ENCODE measurements at places on chromosomes 11 and 22. TPM values are rescaled to one million over a fixed set of nuclear protein-coding genes. Genes with fewer than 3 reads are reported as not detected.

DNA sequence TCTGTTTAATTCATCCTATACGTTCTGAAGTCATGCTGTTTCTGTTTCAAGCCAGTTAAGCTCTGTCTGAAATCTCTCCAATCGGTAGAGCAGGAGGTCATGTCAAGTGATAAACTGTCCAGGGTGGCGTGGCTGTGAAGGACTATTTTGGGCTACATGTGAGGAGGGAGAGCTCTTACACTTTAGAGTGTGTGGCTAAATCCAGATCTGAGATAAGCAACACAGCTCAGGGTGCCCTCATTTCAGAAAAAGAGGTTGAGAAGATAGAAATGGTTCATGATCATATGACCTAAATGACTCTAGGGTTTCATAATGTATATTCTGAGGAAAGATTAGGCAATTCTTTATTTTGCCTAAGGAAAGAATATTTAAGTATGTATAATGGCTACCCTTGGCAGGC is 8.4 kb downstream of the BLID start:
- no peak for DNase-seq
- H3K4me1 ChIP-seq: no peaks in the 10 kb centered on the region
- no peaks in the 10 kb centered on the region for H3K27me3 ChIP-seq

GRCh38 chr22:19862619-19863246 is 8.1 kb upstream of the GNB1L start:
- H3K4me3 ChIP-seq: no peak overlapping the region
- no peak for DNase-seq
- no peak overlapping the region for H3K27ac ChIP-seq
- no peaks in the 10 kb centered on the region for H3K27me3 ChIP-seq

- no peak overlapping the region for H3K4me3 ChIP-seq
- peaks cover 29% of the 10 kb centered on the region for H3K4me1 ChIP-seq
- H3K27me3 ChIP-seq: no peaks in the 10 kb centered on the region
- H3K36me3 ChIP-seq: no peaks in the 10 kb centered on the region
Observed at GRCh38 chr11:12215181-12215593, 104.8 kb downstream of the MICAL2 start.

- H3K36me3 ChIP-seq: no peaks in the 10 kb centered on the region
- no peak overlapping the region for H3K4me3 ChIP-seq
- no peaks in the 10 kb centered on the region for H3K4me1 ChIP-seq
- no peaks in the 10 kb centered on the region for H3K27me3 ChIP-seq
- no peak for DNase-seq
Observed at GRCh38 chr11:105713106-105713505, 103.2 kb downstream of the GRIA4 start.

NCAM1 gene
- total RNA-seq: 120 TPM

DNA sequence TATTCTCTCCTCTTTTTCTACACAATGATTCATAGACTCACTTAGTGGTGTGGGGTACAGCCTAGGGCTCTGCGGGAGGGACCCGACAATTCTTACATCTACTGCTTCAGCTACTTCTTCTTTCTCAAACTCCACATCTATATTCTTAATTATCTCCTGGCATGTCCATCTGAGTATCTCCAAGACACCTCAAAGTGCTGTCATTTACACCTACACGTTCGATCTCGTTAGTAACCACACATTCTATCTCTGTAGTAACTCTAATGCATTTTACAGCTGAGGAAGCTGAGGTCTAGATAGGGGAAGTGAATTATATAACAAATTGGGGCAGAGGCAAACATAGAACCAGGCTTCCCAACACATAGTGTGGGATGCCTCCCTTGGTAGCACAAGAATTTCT is 27.7 kb upstream of the RRM1 start:
- H3K27me3 ChIP-seq: no peaks in the 10 kb centered on the region
- H3K4me3 ChIP-seq: no peak overlapping the region
- no peak for DNase-seq
- no peak overlapping the region for H3K27ac ChIP-seq
- H3K4me1 ChIP-seq: peaks cover 4% of the 10 kb centered on the region
- no peaks in the 10 kb centered on the region for H3K36me3 ChIP-seq

DNA sequence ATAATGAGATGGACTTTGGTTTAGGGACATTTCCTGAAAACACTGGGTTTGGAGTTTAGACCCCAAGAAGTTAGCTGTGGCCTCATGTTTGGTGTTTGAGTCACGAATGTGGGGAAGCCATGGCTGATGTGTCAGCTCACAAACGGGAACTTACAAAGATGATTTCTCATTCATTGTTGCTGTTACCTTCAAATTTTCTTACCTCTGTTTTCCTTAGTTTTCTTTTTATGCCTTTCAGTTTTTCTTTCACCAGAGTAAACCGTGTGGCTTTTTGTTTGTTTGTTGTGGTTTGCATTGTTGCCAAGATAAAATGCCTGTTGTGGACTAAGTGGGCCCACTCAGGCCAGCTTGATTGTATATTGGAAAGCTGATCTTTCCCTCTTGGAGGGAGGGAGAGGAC is 89.1 kb downstream of the SWAP70 start:
- peaks cover 3% of the 10 kb centered on the region for H3K36me3 ChIP-seq
- no peaks in the 10 kb centered on the region for H3K27me3 ChIP-seq
- no peak for DNase-seq
- H3K27ac ChIP-seq: no peak overlapping the region
- no peaks in the 10 kb centered on the region for H3K4me1 ChIP-seq

GRCh38 chr11:34619062-34619516 is 1.8 kb upstream of the EHF start:
- H3K4me1 ChIP-seq: peaks cover 12% of the 10 kb centered on the region
- no peak overlapping the region for H3K27ac ChIP-seq
- H3K36me3 ChIP-seq: no peaks in the 10 kb centered on the region
- H3K27me3 ChIP-seq: no peaks in the 10 kb centered on the region
- no peak for DNase-seq

- no peak overlapping the region for H3K27ac ChIP-seq
- H3K36me3 ChIP-seq: peaks cover 45% of the 10 kb centered on the region
- no peak for DNase-seq
Observed at GRCh38 chr22:41664951-41665350, 23.7 kb downstream of the SNU13 start.

DNA sequence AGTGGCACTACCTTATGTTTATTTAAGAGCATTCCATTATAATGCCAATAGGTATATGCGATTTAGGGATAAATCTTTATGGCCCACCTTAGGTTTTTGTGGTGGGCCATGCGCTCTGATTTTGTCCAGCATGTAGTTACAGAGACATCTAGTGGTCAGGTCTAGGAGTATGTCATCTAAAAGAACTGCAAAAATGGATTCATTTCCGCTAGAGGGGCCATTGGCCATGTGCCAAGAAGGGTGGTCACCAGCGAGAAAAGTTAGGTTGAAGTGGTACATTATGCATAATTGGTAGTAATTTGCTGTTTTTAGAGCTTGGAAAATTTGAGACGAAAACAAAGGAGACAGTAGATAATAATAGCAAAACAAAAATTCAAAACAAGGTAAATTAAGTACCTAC is 27.7 kb downstream of the LRRC4C start:
- H3K27me3 ChIP-seq: no peaks in the 10 kb centered on the region
- H3K36me3 ChIP-seq: no peaks in the 10 kb centered on the region

FAM180B gene
- total RNA-seq: 1.0 TPM

NUDT8 gene
- total RNA-seq: 49.0 TPM

MRGPRE gene
- not detected for total RNA-seq

- no peaks in the 10 kb centered on the region for H3K36me3 ChIP-seq
- no peak overlapping the region for H3K4me3 ChIP-seq
- H3K27ac ChIP-seq: peak overlapping the region; percentile 99
- DNase-seq: peak; percentile 94
- no peaks in the 10 kb centered on the region for H3K27me3 ChIP-seq
Observed at GRCh38 chr22:41410311-41410751, 28.6 kb downstream of the TEF start.

DNA sequence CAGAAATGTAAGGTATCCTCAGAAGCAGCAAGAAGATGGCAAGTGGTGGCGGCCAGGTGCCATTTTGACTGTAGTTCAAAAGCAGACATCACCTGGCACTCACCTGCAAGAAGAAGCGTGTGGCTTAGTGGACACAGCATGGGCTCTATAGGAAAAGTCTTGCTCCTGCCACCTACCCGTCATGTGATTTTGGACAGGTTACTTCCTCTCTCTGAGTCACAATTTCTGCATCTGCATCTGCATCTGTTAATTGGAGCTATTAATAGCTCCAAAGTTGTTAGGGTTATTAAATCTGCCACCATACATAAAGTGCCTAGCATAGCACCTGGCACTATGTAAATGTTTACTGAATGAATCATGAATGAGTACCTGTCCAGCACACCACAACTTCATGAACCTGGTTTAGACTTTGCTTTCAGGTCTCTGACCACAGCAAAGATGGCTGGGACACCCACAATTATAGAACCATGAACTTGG is 16.8 kb downstream of the RAB30 start:
- H3K27ac ChIP-seq: no peak overlapping the region
- no peaks in the 10 kb centered on the region for H3K36me3 ChIP-seq
- peaks cover 10% of the 10 kb centered on the region for H3K4me1 ChIP-seq
- H3K27me3 ChIP-seq: no peaks in the 10 kb centered on the region
- no peak for DNase-seq

- no peak overlapping the region for H3K4me3 ChIP-seq
- H3K27ac ChIP-seq: peak overlapping the region; percentile 95
- H3K27me3 ChIP-seq: no peaks in the 10 kb centered on the region
- H3K4me1 ChIP-seq: peaks cover 50% of the 10 kb centered on the region
Observed at GRCh38 chr11:102449651-102450570, 2.7 kb downstream of the TMEM123 start.

- no peaks in the 10 kb centered on the region for H3K27me3 ChIP-seq
- DNase-seq: no peak
- no peaks in the 10 kb centered on the region for H3K4me1 ChIP-seq
Observed at GRCh38 chr11:90124371-90124770, 10.1 kb upstream of the NAALAD2 start.

RTCB gene
- 64.0 TPM for total RNA-seq

DNA sequence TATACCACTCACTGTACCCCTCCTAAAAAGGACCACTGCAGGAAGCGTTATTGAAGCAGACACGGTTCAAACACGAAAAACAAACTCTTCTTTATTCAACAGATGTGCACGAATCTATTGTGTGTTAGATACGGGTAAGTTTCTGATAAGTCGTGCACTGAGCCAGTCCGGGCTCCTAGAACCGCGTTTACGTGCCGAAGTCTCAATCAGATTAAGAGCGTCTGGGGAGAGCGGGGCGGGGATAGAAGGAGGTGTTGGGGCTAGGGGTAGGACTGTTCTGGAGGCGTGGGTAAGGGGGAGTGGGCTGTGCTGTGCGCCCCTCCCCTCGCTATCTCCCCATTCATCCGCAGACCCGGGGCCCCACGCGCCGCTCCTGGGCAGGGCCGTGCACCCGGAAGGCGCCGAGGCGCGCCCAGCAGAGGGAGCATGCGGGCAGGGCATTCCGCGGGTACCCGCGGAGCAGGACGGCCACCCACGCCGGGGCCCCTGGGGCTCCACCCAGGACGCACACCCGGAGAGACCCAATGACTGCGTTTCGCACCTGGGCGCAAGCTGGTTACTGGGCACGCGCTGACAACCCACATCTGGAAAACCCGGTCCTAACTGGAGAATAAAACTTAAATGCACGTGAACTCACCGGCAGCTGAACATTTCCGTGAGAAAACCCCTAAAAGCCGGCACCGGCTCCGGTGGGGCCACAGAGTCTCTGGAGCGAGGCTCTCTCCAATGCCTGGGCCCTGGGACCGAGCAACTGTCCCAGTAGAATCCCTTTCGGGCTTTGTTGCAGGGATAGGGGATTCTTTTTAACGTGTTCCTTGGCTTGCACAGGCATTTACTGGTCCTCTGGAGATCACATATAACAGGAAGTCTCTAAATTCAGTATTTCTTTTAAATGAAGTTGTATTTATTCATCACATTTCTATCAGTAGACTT is 40.6 kb downstream of the WEE1 start:
- DNase-seq: peak; percentile 88
- H3K4me1 ChIP-seq: peaks cover 24% of the 10 kb centered on the region
- H3K27me3 ChIP-seq: no peaks in the 10 kb centered on the region
- H3K36me3 ChIP-seq: no peaks in the 10 kb centered on the region
- no peak overlapping the region for H3K4me3 ChIP-seq

GDPD4 gene
- total RNA-seq: not detected

- no peak overlapping the region for H3K4me3 ChIP-seq
- no peaks in the 10 kb centered on the region for H3K27me3 ChIP-seq
- DNase-seq: peak; percentile 56
- H3K36me3 ChIP-seq: no peaks in the 10 kb centered on the region
- H3K27ac ChIP-seq: peak overlapping the region; percentile 31
- peaks cover 15% of the 10 kb centered on the region for H3K4me1 ChIP-seq
Observed at GRCh38 chr11:1574238-1574932, 2.3 kb upstream of the DUSP8 start.

CHID1 gene
- total RNA-seq: 144 TPM

DNA sequence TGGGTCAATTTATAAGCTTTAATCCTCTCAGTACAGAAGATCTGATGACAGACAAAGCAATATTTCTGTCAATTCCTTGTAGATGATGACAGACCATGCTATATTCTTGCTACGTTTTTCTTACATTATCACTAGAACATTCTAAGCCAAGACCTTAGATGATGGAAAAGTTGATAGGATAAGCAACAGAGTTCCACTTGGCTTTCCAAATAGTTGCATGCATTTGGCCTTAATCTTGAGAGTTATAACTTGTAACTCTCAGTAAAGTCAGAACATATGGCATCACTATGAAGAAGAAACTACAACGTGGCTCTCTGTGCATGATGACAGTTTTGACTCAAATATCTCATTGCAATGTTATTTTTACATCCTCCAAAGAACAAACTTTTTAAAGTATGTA is 544.3 kb upstream of the LRRC4C start:
- H3K36me3 ChIP-seq: no peaks in the 10 kb centered on the region
- no peaks in the 10 kb centered on the region for H3K4me1 ChIP-seq
- no peak overlapping the region for H3K4me3 ChIP-seq
- H3K27me3 ChIP-seq: no peaks in the 10 kb centered on the region

GRCh38 chr11:119940401-119940976 is 197.4 kb downstream of the TRIM29 start:
- H3K27ac ChIP-seq: no peak overlapping the region
- no peak for DNase-seq
- no peak overlapping the region for H3K4me3 ChIP-seq
- H3K36me3 ChIP-seq: no peaks in the 10 kb centered on the region

DNA sequence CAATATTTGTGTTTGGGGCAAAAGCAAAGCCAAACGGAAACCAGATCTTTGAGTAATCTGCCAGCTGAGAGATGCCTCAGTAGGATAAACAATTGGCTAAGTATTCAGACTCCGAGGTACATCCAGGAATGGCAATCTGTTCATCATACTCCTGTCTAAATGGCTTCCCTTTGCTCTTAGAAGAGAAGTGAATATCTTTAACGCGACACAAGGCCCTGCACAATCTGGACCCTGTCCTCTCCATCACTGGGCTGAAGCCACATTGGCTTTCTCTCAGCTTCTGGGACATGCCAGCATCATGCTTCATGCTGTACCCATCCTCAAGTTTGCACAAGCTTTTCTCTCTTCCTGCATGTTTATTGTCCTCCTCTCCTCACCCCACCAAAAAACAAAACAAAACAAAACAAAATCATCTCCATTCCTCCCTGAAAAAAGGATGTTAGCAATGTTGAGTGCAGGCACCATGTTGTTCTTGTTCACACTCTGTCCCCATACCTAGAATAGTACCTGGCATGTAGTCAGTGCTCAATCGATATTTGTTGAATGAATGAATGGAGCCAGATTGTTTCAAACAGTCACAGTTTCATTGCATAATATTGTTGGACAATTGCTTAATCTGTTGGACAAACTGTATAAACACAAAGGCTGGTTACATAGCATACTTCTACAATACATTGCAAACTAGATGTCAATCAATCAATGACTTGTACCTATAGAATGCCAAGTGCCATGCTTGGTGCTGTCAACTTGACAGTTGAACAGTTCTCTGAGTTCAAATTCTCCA is 38.2 kb upstream of the SESN3 start:
- H3K27me3 ChIP-seq: no peaks in the 10 kb centered on the region
- H3K36me3 ChIP-seq: no peaks in the 10 kb centered on the region
- no peak for DNase-seq
- peak overlapping the region; percentile 47 for H3K27ac ChIP-seq
- peaks cover 17% of the 10 kb centered on the region for H3K4me1 ChIP-seq
